Effector memory CD8-positive, alpha-beta T cell (primary cell): ENCODE measurements at places on chromosomes 12 and 14.

DNA sequence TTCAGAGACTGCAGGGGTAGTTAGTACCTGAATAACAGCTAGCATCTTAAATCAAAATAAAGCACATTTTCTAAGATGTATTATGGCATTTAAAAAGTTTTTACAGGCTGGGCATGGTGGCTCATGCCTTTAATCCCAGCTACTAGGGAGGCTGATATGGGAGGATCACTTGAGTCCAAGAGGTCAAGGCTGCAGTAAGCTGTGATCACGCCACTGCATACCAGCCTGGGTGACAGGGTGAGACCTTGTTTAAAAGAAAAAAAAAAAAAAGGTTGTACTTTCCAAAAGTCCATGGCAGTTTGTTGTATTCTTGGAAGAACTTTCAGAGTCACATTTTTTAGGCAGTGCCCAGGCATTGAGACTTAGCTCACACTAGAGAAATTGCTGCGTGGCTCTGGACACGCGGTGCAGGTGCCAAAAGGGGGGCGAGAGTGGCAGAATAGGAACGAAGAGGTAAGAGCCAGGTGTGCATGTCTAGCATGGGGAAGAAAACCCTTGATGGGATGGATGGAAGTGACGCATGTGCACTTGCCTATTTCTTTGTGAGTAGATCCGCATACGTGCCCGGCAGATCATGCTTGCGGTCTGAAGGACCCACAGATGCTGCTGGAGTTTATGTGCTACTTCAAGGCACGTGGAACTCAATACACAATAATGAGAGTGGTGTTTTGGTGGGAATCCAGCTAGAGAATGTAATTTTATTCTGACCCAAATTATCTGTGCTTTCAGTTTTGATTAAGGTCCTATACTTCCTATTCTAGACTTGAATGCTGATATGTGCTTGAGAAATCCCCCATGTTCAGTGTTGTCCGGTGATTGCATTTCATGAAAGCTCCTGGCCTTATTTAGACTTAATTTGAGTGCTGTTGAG is 11.9 kb downstream of the ANKRD13A start:
- no peak for DNase-seq
- peaks cover 35% of the 10 kb centered on the region for H3K36me3 ChIP-seq

DNA sequence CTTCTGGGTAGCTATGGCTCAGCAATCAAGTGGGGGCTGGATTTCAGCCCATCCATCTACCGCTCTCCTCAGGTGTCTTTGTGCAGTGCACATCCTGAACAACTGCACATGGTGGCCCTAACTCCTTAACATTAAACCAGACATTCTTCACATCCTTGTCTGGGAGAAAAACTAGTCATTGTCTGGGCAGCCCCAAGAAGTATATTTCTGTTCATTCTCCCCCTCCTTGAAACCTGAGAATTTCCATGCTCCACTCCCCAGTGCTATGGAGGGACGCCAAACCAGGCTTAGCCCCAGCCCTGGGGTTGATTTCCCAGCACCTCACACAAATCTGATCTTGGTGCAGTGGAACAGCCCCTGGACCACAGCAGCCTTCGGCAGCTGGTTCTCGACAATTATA is 13.4 kb downstream of the MYL2 start:
- peaks cover 3% of the 10 kb centered on the region for H3K36me3 ChIP-seq
- H3K4me1 ChIP-seq, result peaks cover 2% of the 10 kb centered on the region
- DNase-seq, result no peak
- H3K27ac ChIP-seq, result no peak overlapping the region
- no peak overlapping the region for H3K4me3 ChIP-seq

DNA sequence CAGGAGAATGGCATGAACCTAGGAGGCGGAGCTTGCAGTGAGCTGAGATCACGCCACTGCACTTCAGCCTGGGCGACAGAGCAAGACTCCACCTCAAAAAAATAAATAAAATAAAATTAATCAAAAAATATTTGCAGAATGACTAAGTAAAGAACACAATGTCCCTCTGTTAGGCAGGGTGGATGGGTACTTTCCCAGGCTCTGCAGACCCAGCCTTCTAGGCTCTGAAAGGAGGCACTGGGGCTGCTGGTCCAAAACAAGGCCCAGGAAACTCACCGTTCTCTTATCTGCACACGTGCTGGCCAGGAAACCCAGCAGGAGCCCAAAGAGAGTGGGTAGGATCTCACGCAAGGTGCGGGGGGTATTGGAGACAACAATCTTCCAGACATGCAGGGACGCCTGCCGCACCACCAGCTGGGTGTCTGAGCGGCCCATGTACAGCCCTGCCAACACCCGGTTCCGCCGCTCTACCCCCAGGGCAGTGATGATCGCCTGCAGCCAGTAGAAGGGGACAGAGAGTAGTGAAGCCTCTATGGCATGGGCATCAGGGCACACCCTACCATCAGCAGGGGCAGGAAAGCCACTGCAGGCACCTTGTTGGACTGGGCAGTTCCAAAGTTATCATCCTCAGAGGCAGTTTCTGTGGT is 25.8 kb upstream of the RAB35 start:
- no peak overlapping the region for H3K4me3 ChIP-seq
- H3K4me1 ChIP-seq, result no peaks in the 10 kb centered on the region
- H3K27ac ChIP-seq, result no peak overlapping the region
- H3K27me3 ChIP-seq, result no peaks in the 10 kb centered on the region
- no peak for DNase-seq

DNA sequence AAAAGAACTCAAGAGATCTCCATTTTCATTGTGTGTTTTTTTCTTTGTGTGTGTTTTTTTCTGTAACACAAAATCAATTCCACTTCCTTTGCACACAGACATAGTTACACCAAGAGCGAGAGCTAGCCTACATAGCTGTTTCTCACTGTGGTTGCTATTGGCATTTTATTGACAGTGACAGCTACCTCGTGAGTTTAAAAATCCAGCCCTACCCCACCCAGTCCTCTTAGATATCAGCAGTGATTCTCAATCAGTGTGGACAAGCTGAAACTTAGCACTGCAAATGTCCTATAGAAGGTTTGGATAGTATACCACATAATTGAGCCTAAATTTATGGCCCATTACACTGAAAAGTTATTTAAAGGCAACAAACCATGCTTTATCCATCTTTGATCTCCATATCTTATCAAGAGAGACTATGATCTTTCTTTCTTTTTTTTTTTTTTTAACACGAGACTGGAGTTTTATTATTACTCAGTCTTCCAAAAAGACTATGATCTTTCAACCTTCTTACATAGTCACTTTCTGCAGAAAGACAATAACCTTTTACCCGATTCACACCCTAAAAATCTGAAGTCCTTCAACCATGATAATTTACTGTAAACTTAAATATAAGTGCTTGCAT is 46.8 kb downstream of the ATP2B1 start:
- peaks cover 6% of the 10 kb centered on the region for H3K36me3 ChIP-seq
- peaks cover 33% of the 10 kb centered on the region for H3K4me1 ChIP-seq
- DNase-seq, result no peak
- H3K4me3 ChIP-seq, result peak overlapping the region; percentile 57
- H3K27ac ChIP-seq, result peak overlapping the region; percentile 90
- H3K27me3 ChIP-seq, result no peaks in the 10 kb centered on the region

DNA sequence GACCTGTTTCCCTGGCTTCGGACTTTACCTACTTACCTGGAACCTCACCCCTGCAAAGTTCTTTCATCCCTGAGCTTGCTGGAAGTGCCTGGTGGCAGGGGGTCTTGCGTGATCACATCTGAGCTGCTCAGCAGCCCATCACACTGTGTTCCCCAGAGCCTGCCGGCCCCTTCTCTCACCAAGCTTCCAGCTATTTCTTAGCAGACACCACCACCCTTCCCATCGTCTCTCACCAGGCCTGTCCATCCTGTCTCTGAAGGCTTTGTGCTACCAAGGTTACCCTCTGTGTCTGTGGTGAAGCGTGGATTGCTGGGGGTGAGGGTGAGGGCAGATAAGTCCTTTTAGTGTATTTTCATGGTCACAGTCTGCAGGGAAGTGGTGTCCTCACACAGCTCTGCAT is 78.8 kb upstream of the NRXN3 start:
- no peaks in the 10 kb centered on the region for H3K4me1 ChIP-seq
- peaks cover 15% of the 10 kb centered on the region for H3K27me3 ChIP-seq
- H3K36me3 ChIP-seq, result no peaks in the 10 kb centered on the region
- no peak for DNase-seq
- H3K4me3 ChIP-seq, result no peak overlapping the region
- H3K27ac ChIP-seq, result no peak overlapping the region

DNA sequence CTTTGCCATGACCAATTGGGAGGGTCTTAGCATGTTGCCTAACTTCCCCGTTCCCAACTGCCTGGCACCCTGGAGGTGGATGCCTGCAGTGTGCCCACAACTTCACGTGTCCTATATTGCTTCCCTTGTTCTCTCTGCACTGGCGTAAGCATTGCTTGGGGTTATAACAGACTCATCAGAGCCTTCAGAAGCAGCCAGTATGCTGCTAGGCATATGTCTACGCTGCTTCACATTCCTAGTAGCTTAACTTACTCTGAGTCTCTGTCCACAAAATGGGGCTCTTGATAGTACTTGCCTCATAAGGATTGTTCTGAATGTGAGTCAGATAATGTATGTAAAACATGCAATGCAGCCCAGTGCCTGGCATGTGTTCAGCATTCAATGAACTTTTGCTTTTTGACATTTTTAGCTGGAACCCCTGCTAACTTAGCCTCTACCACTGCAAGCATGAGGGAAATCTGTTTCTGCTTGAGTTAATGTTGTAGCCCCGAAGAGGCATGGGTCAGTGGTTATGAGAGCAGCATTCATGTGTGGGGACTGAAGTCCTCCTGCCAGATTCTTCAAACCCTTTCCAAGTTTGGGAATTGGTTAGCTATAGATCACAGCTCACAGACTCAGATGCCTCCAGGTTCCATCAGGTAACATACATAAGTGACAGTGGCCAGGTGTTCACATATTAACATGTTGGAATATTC is 2.8 kb downstream of the SLC5A8 start:
- H3K27ac ChIP-seq, result no peak overlapping the region
- peaks cover 31% of the 10 kb centered on the region for H3K27me3 ChIP-seq
- no peak overlapping the region for H3K4me3 ChIP-seq

- H3K36me3 ChIP-seq, result no peaks in the 10 kb centered on the region
- no peaks in the 10 kb centered on the region for H3K4me1 ChIP-seq
- no peak for DNase-seq
- H3K27ac ChIP-seq, result no peak overlapping the region
- H3K27me3 ChIP-seq, result no peaks in the 10 kb centered on the region
- no peak overlapping the region for H3K4me3 ChIP-seq
Measured at GRCh38 chr12:126337556-126338441, 1272.6 kb downstream of the AACS start.

- H3K27me3 ChIP-seq, result peaks cover 55% of the 10 kb centered on the region
- H3K27ac ChIP-seq, result no peak overlapping the region
- H3K4me1 ChIP-seq, result peaks cover 10% of the 10 kb centered on the region
- H3K36me3 ChIP-seq, result peaks cover 4% of the 10 kb centered on the region
- DNase-seq, result no peak
Measured at GRCh38 chr12:2779281-2779680, 15.5 kb upstream of the FKBP4 start.

- no peaks in the 10 kb centered on the region for H3K27me3 ChIP-seq
- no peak overlapping the region for H3K27ac ChIP-seq
- peaks cover 16% of the 10 kb centered on the region for H3K4me1 ChIP-seq
- no peak overlapping the region for H3K4me3 ChIP-seq
- DNase-seq, result no peak
Measured at GRCh38 chr12:94276725-94277124, 128.3 kb downstream of the PLXNC1 start.

DNA sequence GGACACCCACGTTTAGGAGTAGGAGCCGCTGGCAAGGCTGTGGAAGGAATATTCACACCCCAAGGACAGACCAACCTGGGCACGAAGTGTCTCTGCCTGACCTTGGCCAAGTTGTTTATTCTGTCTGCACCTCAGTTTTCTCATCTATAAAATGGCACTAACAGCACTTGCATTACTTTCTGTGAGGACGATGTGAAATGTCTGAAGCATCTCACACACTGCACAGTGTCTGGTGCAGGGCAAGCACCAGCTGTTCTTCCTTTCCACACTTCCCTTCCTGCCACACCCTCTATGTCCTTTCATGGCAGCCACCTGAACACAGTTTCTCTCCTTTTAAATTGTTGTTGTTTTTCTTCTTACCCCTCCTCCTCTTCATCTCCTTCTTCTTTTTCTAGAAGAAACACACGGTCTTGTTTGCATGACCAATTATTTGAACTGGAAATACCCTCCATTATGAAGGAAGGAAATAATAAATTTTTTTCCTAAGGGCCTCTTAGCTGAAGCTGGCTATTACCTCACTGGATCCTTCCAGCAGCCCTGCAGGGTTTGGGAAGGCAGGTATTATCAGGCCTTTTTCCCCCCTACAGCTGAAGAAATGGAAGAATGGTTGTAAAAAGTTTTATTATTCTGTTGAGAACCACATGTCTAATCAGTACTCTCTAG is 42.9 kb upstream of the ATP23 start:
- H3K4me3 ChIP-seq, result peak overlapping the region; percentile 54
- DNase-seq, result no peak
- H3K4me1 ChIP-seq, result peaks cover 34% of the 10 kb centered on the region
- H3K36me3 ChIP-seq, result peaks cover 18% of the 10 kb centered on the region

GRCh38 chr12:98162906-98163678 is 352.3 kb upstream of the TMPO start:
- no peak overlapping the region for H3K4me3 ChIP-seq
- H3K4me1 ChIP-seq, result no peaks in the 10 kb centered on the region
- no peak overlapping the region for H3K27ac ChIP-seq
- no peak for DNase-seq
- no peaks in the 10 kb centered on the region for H3K27me3 ChIP-seq
- H3K36me3 ChIP-seq, result no peaks in the 10 kb centered on the region

DNA sequence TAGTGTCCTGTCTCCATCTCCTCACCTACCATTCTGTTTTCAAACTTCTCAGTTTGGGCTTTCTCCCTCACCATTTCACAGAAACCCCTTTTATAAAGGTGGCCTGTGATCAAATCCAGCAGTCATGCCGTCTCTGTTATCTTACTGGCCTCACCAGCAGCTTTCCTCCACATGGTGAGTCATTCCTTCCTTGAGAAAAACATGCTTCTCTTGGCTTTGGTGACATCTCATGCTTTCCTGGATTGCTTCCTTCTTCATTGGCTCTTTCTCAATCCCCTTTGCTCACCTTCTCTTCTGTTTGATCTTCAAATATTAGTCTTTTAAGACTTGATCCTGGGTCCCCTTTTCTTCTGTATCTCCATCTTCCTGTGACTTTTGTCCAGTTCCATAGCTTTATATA is 164.9 kb downstream of the ANO4 start:
- no peak overlapping the region for H3K4me3 ChIP-seq
- no peak for DNase-seq
- no peaks in the 10 kb centered on the region for H3K4me1 ChIP-seq
- H3K27ac ChIP-seq, result no peak overlapping the region
- no peaks in the 10 kb centered on the region for H3K27me3 ChIP-seq

GRCh38 chr12:93889516-93890212 is 212.5 kb downstream of the CRADD start:
- no peaks in the 10 kb centered on the region for H3K4me1 ChIP-seq
- peak overlapping the region; percentile 53 for H3K27ac ChIP-seq
- no peaks in the 10 kb centered on the region for H3K27me3 ChIP-seq
- H3K4me3 ChIP-seq, result no peak overlapping the region

GRCh38 chr12:64412459-64412858 is 8.3 kb downstream of the XPOT start:
- peaks cover 55% of the 10 kb centered on the region for H3K36me3 ChIP-seq
- H3K27ac ChIP-seq, result peak overlapping the region; percentile 31
- H3K27me3 ChIP-seq, result no peaks in the 10 kb centered on the region
- no peak for DNase-seq
- H3K4me3 ChIP-seq, result no peak overlapping the region
